NCI-H524 treated with DMSO at 0.1 percent for 48 hours (cell line): ENCODE measurements at places on chromosomes 13 and 19.

DNA sequence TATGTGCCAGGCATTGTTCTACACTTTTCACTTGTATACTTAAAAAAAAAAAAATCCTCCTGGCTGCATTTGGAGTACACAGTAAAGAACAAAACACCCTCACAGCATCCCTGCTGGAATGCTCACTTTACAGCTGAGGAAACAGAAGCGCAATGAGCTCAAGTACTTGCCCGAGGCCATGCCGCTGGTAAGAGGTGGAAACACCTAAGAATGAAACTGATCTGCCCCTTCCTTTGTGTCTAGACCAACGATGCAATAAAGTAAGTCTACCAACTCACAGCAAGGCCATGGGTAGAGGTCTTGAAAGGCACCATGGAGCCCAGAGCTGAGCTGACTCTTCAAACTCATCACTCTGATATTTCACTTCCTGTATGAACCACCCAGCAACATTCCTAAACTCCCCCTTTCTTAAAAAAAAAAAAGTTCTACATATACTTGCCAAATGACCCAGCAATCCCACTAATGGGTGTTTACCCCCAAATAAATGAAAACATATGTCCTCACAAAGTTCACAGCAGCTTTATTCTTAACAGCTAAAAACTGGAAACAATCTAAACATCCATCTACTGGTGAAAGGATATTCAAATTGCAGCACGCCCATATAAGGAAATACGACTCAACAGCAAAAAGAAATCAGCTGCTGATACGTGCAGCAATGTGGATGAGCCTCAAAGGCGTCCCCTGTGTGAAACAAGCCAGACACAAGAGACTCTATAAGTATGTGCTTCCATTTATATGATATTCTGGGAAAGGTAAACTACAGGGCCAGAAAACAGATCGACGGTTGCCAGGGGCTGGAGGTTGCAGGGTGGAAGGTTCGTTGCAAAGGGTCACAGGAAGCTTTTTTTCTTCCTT lies 236.6 kb upstream of the MAB21L1 start:
- DNase-seq = no peak

DNA sequence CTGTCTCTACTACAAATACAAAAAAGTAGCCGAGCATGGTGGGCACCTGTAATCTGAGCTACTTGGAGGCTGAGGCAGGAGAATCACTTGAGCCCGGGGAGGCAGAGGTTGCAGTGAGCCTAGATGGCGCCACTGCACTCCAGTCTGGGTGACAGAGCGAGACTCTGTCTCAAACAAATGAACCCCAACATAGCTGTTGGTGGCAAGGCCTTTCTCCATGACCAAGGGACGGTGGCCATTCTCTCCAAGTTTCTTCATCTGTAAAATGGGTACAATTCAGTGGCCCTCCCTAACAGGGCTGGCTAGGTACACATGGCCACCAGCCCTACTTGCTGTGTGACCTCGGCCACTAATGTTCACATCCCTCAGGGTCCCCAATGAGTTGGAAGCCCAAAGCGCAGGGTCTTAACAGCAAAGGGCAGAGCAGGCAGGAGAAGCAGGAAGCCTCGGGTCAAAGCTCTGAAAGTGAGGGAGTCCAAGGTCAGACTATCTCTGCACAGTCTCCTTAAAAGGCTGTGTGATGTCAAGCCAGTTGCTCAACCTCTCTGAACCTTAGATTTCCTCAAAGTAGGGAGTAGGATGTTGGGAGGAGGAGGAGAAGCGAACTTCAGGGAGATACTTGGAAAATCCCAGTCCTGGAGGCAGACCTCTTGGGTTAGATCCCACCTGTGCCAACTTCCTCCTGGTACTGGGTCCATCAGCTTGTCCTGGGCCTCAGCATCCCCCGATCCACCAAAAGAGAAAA lies 2.7 kb downstream of the JUND start:
- no peak for DNase-seq

GRCh38 chr19:32945260-32945659 lies 26.5 kb downstream of the CEP89 start:
- DNase-seq = no peak

DNA sequence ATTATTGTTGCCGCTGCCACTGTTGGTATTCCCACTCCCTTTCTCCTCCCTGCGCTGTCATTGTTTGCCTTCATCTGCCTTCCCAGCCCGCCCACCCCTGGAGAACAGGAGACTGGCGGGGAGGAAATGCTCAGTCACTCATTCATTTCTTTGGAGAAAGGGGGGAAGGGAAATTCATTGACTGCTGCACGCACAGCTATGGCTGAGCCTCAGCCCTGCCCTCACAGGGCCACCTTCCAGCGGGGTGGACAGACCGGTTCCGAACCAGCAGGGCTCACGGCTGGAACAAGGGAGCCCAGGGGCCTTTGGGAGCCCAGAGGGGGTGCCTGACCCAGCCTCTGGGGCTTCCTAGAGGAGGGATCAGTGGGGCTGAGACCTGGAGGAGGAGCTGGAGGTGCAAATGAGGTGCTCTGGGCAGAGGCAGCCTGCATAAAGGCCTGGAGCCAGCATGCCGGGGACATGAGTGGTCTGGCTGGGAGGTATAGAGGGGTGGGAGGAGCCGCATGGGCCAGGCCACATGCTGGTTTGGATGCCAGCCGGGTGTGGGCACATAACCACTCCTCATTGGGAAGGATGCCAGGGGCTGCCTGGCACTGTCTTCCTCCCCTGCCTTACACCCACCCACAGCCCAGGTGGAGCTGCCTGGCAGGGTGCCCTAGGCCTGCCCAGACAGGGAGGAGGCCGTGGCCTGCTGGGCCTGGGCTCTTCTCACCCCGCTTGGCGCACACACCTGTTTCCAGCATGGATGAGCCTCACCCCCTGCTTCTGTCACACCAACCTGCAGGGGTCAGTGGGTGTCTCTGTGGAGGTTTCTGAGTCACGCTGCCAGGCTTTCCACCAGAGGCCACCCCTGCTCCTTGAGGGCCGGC lies 26.8 kb downstream of the PPP5C start:
- DNase-seq = no peak

- DNase-seq = no peak
Observed at GRCh38 chr19:51607077-51607476, 23.1 kb downstream of the SIGLEC5 start.

DNA sequence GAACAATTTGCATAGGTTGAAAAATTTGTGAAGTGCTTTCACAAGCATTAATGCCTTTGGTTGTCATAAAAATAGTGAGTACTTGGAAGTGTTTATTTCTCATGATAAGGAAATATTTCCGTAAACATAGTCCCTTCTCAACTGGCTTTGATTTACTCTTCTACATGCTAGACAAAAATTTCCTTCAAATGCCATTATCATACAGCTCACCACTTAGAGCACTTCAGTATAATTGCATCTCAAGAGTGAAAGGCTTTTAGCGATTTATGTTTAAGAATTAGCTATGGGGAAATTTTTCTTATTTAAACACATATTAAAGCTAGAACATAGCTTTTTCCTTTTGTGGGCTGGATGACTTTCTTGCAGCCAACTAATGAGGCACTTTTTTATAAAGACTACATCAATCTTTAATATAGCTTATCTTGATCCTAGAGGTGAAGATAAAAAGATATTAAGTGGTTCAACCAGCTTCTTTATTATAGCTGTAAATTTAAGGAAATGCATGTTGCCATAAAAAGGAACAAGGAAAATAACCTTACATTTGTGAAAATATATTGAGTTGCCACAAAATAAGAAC lies 656.8 kb downstream of the SLITRK6 start:
- DNase-seq = no peak

GRCh38 chr19:22422211-22422610 lies at the start of gene ZNF98:
TSS of gene ZNF98 (minus strand) at chr19:22422346. CDS start at chr19:22422224, 122 bp downstream.
- no peak for DNase-seq

DNA sequence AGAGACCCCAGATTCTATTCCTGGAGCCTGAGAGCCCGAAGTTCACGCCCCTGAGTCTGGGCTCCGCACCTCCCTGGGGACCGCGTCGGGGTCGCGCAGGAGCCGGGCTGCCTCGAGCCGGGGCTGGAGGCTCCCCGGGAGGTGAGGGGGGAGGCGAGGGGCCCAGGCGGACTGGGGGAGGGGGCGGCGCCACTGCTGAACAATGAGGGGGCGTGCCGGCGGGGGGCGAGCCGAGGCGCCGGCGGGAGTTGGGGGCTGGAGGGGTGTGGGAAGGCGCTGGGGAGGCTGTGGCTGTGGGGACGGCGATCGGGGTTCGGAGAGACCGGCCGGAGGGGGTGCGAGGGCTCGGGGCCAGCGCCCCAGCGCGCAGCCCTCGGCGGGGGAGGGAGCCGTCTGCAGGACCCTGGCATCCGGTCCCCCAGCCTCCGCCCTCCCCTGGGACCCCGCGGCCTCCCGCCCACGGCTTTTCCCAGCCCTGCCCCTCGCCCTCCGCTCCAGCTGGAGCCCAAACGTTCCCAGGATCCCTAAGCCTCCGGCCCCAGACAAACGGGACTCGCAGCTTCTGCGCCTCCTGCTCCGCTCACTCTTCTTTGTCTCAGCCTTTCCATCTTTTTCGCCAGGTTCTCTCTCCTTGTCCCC lies 922 bp downstream of the PLEKHG2 start:
- no peak for DNase-seq

GRCh38 chr13:77724092-77724491 lies 26.6 kb downstream of the SLAIN1 start:
- no peak for DNase-seq

GRCh38 chr13:113151745-113152690 lies 6.4 kb upstream of the PROZ start:
- DNase-seq = no peak

DNA sequence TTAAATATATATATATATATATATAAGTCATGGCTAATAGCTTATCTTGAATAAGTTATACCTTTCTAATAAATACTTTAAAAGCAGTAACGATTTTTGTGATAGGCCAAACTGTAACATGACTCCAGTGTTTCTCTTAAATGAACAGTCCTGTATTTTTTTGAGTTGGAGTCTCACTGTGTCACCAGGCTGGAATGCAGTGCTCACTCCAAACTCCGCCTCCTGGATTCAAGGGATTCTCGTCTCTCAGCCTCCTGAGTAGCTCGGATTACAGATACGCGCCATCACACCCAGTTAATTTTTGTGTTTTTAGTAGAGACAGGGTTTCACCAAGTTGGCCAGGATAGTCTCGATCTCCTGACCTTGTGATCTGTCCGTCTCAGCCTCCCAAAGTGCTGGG lies 814.2 kb upstream of the SLITRK5 start:
- no peak for DNase-seq

DNA sequence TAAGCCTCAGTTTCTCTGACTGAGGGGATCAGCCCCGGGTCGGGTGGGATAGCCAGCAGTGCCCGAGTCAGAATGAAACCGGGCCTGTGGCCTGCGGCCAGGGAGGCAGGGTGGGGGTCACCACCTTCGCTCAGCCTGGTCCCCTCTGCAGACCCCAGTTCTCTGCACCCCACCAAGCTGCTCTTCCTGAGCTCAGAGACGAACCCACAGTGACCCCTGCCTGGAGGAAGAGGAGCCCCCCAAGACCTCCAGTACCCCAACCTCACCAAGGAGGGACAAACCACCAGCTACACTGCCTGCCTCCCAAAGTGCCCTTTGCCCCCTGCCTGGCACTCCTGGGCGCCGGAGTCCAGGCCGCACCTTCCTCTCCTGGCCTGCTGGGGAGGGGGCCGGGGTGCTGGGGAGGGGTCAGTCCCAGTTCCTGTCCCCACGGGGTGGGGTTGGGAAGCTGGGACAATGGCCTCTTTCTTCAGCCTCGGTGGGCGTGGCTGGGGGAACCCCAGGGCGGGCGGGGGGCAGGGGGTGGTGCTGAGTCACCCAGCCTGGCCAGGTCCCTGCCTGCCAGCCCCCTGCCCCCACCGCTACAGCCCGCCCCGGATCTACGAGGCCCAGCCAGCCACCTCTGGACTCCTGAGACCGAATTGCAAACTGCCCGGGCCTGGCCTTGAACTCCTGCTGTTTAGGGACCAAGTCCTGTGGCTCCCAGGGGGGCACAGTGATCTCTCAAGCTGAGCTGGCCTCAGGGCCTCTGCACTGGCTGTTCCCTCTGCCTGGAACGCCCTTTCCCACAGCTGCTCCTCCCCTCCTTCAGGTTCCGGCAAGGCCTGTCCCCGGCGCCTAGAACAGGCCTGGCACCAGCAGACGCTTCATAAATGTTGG lies 14.3 kb downstream of the ZBTB7A start:
- DNase-seq = no peak

DNA sequence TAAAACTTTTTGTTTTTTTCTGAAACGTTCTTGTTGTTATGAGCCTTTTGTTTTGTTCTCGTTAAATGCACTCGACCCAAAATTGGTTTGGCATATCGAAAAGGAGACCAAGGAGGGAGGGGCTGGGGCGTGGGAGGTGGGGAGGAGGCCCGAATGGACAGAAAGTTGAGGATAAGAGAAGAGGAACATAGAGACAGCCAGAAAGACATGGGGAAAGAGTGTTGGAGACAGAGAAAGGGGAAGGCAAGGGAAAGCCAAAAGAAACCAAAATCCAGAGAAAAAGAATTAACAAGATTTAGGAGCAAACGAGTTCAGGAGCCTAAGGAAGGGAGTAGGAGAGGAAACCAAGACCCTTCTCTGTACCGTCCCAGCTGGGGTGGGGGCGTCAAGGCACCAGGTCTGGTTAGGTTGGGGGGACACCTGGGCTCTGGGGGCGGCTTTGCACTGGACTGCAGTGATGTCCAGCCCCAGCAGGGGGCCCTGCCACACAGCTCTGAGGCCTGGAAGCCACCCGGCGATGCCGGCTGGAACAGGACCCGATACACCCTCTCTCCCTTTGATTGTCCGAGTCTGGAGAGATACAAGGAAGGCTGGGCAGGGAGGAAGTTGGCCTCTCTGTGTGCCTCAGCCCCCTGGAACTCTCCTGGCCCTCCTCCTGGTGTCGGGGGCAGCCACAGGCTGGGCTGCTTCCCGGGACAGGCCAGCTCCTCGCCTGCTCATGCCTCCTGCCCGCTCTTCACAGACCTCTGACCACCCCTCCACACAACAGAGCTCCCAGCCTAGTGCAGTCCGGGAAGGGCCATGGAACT lies 11.6 kb upstream of the ASF1B start:
- no peak for DNase-seq

GRCh38 chr19:33389421-33390100 lies 16.1 kb downstream of the CEBPG start:
- no peak for DNase-seq

GRCh38 chr19:32388393-32388855 lies 17.1 kb upstream of the DPY19L3 start:
- no peak for DNase-seq

DNA sequence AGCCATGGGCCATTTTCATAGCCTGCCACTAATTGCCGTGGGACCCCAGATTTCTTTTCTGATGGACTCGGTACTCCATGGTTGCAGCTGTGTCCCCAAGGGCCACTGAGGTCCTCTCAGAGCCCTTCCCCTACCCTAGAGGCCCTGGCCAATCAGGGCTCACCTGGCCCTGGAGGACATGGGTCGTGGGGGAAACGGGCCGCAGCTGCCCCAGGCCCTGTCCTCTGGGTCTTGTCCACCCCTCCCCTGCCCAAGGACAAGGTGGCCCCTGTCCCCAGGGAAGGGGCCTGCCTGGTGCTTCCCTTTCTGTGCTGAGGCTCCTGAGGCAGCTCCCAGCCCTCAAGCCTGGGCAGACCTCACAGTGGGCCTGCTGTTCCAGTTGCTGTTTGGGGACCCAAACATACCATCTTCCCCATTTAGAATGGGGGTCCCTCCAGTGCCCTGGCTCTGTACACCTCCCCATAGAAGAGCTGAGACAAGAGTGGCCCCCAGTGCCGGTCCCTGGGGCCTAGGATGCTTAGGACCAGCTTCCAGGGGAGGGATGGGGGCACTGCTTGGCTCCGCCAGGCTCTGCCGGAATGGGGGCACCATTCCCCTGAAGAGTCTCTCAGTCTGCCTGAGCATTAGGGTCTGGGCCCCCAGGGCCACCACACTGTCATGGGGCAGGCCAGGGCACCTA lies 3.2 kb downstream of the RAB11B start:
- no peak for DNase-seq
